Upper lobe of left lung (tissue), 6 donors: ENCODE measurements at places on chromosomes 11 and 22. TPM values are rescaled to one million over a fixed set of nuclear protein-coding genes. Genes with fewer than 3 reads are reported as not detected.

DNA sequence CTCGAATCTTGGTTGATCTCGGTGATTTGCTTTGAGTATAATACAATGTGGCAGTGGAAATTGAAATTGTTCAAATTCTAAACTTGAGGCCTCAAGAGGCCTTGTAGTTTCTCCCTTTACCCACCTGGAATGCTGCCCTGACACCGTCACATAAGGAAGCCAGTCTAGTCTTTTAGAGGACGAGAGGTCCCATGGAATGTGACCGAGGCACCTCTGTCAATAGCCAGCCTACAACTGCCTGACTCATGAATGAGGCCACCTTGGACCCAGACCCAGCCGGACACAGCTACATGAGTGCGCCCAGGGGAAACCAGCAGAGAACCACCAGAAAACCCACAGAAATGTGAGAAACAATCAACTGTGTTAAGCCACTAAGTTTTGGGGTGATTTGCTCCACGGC lies 52.5 kb downstream of the RPL27A start:
- H3K27ac ChIP-seq = no peak overlapping the region
- no peaks in the 10 kb centered on the region for H3K27me3 ChIP-seq
- no peak overlapping the region for H3K4me3 ChIP-seq
- H3K36me3 ChIP-seq = peaks cover 7% of the 10 kb centered on the region

DNA sequence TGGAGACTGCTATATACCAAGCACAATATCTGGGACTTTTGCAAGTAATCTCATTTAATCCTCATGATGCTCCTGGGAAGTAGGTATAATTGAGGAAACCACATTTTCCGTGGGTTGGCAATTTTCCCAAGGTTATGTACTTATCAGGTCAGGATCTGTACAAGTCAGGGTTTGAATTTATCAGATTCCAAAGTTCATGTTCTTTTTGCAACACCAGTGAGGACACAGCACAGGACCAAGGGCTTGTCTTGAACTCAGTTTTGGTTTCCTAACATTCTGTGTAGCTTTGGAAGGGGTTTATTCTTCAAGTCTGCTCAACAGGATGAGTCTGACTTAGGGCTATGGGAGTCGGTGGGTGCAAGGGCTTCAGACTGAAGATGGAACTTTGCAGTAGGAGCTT lies 30.4 kb downstream of the INSC start:
- no peaks in the 10 kb centered on the region for H3K36me3 ChIP-seq
- no peak for DNase-seq
- no peak overlapping the region for H3K4me3 ChIP-seq
- no peaks in the 10 kb centered on the region for H3K27me3 ChIP-seq

GRCh38 chr11:126152586-126152985 lies 58.9 kb downstream of the RPUSD4 start:
- H3K27ac ChIP-seq = no peak overlapping the region
- no peaks in the 10 kb centered on the region for H3K27me3 ChIP-seq
- H3K36me3 ChIP-seq = no peaks in the 10 kb centered on the region
- H3K4me1 ChIP-seq = no peaks in the 10 kb centered on the region
- no peak overlapping the region for H3K4me3 ChIP-seq

GRCh38 chr11:57471496-57471895 lies 11.2 kb downstream of the RTN4RL2 start:
- H3K4me1 ChIP-seq = peaks cover 9% of the 10 kb centered on the region
- H3K27ac ChIP-seq = no peak overlapping the region
- no peaks in the 10 kb centered on the region for H3K36me3 ChIP-seq
- H3K27me3 ChIP-seq = no peaks in the 10 kb centered on the region
- no peak for DNase-seq
- no peak overlapping the region for H3K4me3 ChIP-seq

- no peak overlapping the region for H3K4me3 ChIP-seq
- peaks cover 27% of the 10 kb centered on the region for H3K36me3 ChIP-seq
- H3K4me1 ChIP-seq = no peaks in the 10 kb centered on the region
- H3K27me3 ChIP-seq = no peaks in the 10 kb centered on the region
These were observed 84.9 kb downstream of the DDIAS start for GRCh38 chr11:82986446-82986845.

- peaks cover 26% of the 10 kb centered on the region for H3K4me1 ChIP-seq
- no peaks in the 10 kb centered on the region for H3K27me3 ChIP-seq
- peaks cover 68% of the 10 kb centered on the region for H3K36me3 ChIP-seq
- H3K27ac ChIP-seq = no peak overlapping the region
- no peak overlapping the region for H3K4me3 ChIP-seq
These were observed 20.9 kb downstream of the ARHGAP1 start for GRCh38 chr11:46679241-46680163.

DNA sequence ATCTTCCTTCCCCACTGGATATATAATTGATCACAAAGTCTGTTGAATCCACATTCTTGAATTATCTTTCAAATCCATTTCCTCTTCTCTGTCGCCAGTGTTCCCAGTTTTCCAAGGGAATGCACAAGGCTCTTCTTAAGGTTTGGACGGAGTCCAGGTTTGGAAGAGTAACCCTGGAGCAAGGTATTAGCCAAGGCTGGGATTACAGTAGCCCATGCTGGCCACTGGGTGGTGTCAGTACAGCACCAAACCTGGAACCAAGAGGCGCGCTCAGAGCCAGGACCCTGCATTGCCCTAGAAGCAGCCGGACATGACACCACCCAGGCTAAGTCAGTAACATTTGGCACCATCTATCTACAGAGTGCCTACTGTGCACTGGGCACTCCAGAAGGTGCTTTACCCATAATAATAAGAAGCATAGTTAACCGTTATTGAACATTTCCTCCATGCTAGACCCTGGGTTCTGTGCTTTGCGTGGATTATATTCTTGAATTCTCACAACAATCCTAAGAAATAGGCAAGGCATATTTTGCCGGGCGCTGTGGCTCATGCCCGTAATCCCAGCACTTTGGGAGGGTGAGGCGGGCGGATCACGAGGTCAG lies 48.0 kb upstream of the CLPB start:
- H3K27me3 ChIP-seq = no peaks in the 10 kb centered on the region
- no peak for DNase-seq
- H3K4me1 ChIP-seq = peaks cover 10% of the 10 kb centered on the region
- H3K27ac ChIP-seq = no peak overlapping the region
- H3K4me3 ChIP-seq = no peak overlapping the region
- no peaks in the 10 kb centered on the region for H3K36me3 ChIP-seq

- DNase-seq = no peak
- no peak overlapping the region for H3K27ac ChIP-seq
- H3K4me1 ChIP-seq = peaks cover 18% of the 10 kb centered on the region
- H3K27me3 ChIP-seq = no peaks in the 10 kb centered on the region
- H3K36me3 ChIP-seq = no peaks in the 10 kb centered on the region
These were observed 61.6 kb upstream of the PLET1 start for GRCh38 chr11:112322173-112322790.

DNA sequence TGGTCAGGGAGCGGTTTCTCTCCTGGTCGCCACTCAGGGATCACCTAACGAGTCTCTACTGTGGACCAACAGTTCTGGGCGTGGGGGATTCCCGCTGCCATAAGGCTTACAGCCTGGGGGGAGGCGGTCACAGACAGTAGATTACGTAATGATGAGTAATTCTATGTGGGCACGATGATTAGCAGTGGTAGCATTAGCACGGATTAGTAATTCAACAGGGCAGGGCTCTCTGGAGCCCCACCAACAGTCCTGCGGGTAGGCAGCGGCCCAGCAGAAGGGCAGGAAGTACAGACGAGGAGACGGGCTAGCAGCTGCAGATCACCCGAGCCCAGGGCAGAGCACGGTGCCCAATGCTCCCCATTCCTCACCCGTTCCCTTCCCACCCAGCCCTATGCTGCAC lies 3.6 kb downstream of the SHISAL1 start:
- no peak overlapping the region for H3K4me3 ChIP-seq
- H3K27me3 ChIP-seq = no peaks in the 10 kb centered on the region
- H3K36me3 ChIP-seq = no peaks in the 10 kb centered on the region
- H3K27ac ChIP-seq = no peak overlapping the region
- no peaks in the 10 kb centered on the region for H3K4me1 ChIP-seq

DNA sequence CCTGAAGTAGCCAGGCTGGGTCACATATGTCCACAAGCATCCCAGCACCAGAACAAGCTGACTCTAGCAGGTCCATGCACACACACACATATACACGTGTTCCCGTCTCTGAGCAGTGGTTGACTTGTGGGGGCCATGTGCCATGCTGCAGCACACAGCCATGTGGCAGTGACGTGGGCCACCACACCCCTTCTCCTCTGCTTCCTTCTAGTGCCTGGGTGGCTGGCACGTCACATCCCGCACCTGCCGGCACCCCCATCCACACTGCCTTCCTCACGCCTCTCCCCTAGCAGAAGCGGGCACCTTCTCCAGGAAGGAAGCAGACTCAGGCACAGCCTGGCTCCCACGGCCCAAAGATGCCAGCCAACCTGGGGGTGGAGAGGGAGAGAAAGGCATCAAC lies 9.5 kb downstream of the SYT7 start:
- no peaks in the 10 kb centered on the region for H3K36me3 ChIP-seq
- peaks cover 5% of the 10 kb centered on the region for H3K4me1 ChIP-seq
- no peak overlapping the region for H3K4me3 ChIP-seq
- DNase-seq = no peak

GRCh38 chr11:9787260-9787659 lies 123.4 kb downstream of the SWAP70 start:
- H3K27ac ChIP-seq = no peak overlapping the region
- peaks cover 11% of the 10 kb centered on the region for H3K36me3 ChIP-seq
- H3K4me1 ChIP-seq = no peaks in the 10 kb centered on the region
- no peak for DNase-seq
- H3K27me3 ChIP-seq = no peaks in the 10 kb centered on the region
- no peak overlapping the region for H3K4me3 ChIP-seq

- no peaks in the 10 kb centered on the region for H3K36me3 ChIP-seq
- no peak overlapping the region for H3K27ac ChIP-seq
- no peaks in the 10 kb centered on the region for H3K4me1 ChIP-seq
- H3K4me3 ChIP-seq = no peak overlapping the region
These were observed 142.8 kb downstream of the ST3GAL4 start for GRCh38 chr11:126498281-126498680.

DNA sequence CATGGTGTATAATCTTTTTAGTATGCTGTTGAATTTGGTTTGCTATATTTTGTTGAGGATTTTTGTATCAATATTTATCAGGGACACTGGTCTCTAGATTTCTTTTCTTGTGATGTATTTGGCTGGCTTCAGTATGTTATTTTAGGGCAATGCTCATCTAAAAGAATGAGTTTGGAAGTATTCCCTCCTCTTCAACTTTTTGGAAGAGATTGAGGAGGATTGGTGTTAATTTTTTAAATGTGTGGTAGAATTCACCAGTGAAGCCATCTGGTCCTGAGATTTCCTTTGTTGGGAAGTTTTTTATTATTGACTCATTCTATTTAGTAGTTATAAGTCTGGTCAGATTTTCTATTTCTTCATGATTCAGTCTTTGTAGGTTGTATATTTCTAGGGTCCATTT lies 22.1 kb upstream of the SPATA19 start:
- H3K36me3 ChIP-seq = no peaks in the 10 kb centered on the region
- H3K4me3 ChIP-seq = no peak overlapping the region
- H3K27ac ChIP-seq = no peak overlapping the region
- H3K27me3 ChIP-seq = no peaks in the 10 kb centered on the region
- DNase-seq = no peak
- no peaks in the 10 kb centered on the region for H3K4me1 ChIP-seq

DNA sequence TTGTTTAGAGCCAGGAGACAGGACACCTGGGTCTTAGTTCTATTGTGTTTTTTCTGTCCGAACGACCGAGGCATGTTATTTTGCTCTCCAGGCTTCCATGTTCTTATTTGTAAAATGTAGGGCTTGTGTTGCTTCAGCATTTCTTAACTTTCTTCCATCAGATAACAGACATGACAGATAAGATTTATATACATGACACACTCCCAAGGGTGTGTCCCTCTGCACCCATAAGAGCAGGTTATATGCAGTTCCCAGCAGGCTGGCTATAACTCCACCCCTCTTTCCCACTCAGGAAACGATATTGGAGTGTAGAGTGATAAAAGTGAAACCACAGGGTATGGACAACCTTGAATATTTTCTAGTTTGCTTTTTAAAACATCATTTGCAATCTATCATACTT lies 65.8 kb downstream of the APIP start:
- H3K27ac ChIP-seq = no peak overlapping the region
- H3K27me3 ChIP-seq = no peaks in the 10 kb centered on the region
- no peak for DNase-seq
- no peaks in the 10 kb centered on the region for H3K4me1 ChIP-seq
- no peak overlapping the region for H3K4me3 ChIP-seq
- no peaks in the 10 kb centered on the region for H3K36me3 ChIP-seq

DNA sequence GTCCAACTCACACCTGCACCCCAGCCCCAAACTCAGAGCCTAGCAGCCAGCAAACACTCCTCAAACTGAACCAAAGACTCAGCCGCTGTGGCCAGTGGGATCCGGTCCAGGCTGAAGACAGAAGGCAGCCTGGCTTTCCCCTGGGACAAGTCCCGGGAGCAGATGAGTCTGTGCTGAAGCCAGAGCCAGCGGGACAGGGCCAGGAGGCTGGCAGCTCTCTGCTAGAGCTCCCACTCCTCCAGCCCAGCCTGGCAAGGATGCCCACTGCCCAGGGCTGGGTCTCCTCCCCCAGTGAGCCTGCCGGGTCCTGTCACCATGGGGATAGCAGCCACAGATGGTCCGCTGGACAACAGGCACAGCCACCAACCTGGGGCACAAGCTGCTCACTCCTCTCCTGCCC lies 42.9 kb upstream of the PRR5 start:
- no peaks in the 10 kb centered on the region for H3K36me3 ChIP-seq
- no peaks in the 10 kb centered on the region for H3K27me3 ChIP-seq
- H3K4me3 ChIP-seq = no peak overlapping the region

The C11orf21 gene
- total RNA-seq = 11.5 TPM

DNA sequence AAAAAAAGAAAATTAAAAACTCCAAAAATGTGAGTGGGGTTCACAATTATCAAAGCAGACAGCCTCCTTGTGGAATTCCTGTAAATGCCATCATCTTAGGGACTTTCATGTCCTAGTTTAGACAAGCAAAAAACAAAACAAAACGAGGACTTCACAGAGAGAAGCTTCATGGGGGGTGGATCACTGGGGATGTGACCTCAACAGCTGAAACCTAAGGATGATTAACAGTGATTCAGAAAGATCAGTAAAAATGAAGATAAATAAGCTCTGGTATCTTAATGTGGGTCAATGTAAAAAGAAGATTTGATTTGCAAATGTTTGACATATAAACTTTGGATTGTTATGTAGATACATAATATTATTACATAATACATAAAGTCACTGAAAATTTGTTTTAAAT lies 8.1 kb upstream of the OR10W1 start:
- H3K27me3 ChIP-seq = no peaks in the 10 kb centered on the region
- no peaks in the 10 kb centered on the region for H3K36me3 ChIP-seq
